ENCODE measurements at places on chromosomes 7 and 10. TPM values are rescaled to one million over a fixed set of nuclear protein-coding genes. Genes with fewer than 3 reads are reported as not detected.

Gene PRF1
- total RNA-seq: not detected

Gene TMEM236
- 0.03 TPM for total RNA-seq

Gene EBLN1
- total RNA-seq: not detected

Gene LIPN
- total RNA-seq: not detected

Gene ASIC3
- 0.54 TPM for total RNA-seq

Gene GJD4
- not detected for total RNA-seq

Gene EPHA1
- total RNA-seq: 119 TPM

Gene ZCCHC24
- 7.2 TPM for total RNA-seq

Gene MOGAT3
- not detected for total RNA-seq

Gene AKR1C2
- total RNA-seq: not detected

DNA sequence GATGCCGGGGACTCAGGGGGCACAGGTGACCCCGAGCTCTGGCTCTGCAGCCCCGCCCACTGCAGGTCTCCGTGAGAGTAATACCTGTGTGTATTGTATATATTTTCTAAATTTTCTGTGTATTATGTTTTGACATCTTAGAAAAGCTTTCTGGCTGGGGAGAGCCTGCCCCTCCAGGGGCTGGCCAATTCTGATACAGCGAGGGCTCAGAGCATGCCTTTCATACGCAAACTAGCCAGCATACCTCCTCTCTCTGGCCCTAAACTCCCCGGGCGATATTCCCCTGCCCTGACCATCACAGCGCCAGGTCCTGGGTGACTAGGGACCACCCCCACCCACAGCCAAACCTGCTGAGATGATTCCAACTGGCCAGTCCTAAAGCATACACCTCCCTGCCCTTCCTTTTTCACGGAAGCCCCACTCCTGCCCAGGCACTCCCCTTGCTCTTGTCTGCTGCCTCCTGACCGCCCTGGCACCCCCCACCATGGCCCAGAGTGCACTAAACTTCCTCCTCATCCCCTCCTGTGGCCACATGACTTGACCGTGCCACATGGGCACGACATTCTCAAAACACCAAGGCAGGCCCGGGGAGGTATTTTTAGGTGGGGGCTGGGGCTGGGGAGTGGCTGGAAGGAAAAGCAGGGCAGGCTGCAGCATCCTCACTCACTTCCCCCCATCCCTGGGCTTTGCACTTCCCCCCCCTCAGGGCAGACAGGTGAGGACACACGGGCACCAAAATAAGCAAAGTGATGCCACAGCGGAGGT, 61.5 kb downstream of the INSIG1 start:
- H3K27ac ChIP-seq: no peak overlapping the region
- no peaks in the 10 kb centered on the region for H3K36me3 ChIP-seq
- no peaks in the 10 kb centered on the region for H3K4me1 ChIP-seq
- no peaks in the 10 kb centered on the region for H3K27me3 ChIP-seq
- DNase-seq: no peak

GRCh38 chr7:104981672-104982037, 32.4 kb upstream of the KMT2E start:
- H3K27me3 ChIP-seq: no peaks in the 10 kb centered on the region
- H3K36me3 ChIP-seq: no peaks in the 10 kb centered on the region
- peaks cover 49% of the 10 kb centered on the region for H3K4me1 ChIP-seq
- no peak for DNase-seq
- H3K27ac ChIP-seq: no peak overlapping the region
- no peak overlapping the region for H3K4me3 ChIP-seq

DNA sequence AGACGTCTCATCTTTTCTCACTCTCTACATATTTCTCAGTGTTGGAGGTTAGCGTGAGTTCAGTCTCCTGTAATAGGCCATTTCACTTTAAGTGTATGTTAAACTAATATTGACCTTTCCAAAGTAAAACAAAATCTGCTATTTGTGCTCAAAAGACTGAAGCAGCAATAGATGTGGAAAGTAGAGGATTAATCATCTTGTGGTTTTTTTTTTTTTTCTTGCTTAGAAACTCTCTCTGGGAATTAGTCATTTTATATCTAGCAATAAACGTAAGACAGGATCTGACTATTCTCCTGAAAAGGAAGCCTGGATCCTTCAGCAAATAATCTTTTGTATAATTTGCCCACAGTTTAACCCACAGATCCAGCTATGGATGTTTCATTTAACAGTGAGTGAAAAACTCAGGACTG, 81.7 kb downstream of the NRP1 start:
- H3K4me3 ChIP-seq: no peak overlapping the region
- H3K4me1 ChIP-seq: peaks cover 3% of the 10 kb centered on the region
- H3K36me3 ChIP-seq: no peaks in the 10 kb centered on the region
- H3K27ac ChIP-seq: no peak overlapping the region
- H3K27me3 ChIP-seq: no peaks in the 10 kb centered on the region
- DNase-seq: no peak

DNA sequence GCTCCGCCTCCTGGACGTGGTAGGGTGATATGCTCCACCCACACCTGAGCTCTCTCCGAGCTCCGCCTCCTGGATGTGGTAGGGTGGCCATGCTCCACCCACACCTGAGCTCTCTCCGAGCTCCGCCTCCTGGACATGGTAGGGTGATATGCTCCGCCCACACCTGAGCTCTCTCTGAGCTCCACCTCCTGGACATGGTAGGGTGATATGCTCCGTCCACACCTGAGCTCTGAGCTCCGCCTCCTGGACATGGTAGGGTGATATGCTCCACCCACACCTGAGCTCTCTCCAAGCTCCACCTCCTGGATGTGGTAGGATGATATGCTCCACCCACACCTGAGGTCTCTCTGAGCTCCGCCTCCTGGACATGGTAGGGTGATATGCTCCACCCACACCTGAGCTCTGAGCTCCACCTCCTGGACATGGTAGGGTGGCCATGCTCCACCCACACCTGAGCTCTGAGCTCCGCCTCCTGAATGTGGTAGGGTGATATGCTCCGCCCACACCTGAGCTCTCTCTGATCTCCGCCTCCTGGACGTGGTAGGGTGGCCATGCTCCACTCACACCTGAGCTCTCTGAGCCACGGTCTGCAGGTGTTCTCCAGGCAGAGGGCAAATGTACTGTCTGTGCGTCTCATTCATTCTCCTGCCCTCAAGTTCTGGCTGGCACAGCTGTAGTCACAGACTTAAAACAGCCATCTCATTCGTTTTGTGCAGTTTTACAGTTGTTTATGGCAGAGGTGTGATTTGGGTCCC, 252.4 kb downstream of the DIP2C start:
- H3K4me1 ChIP-seq: no peaks in the 10 kb centered on the region
- DNase-seq: peak; percentile 57
- no peaks in the 10 kb centered on the region for H3K27me3 ChIP-seq
- no peak overlapping the region for H3K27ac ChIP-seq
- no peak overlapping the region for H3K4me3 ChIP-seq

GRCh38 chr10:102113261-102113955, 6.8 kb downstream of the LDB1 start:
- H3K4me3 ChIP-seq: peak overlapping the region; percentile 95
- H3K36me3 ChIP-seq: peaks cover 27% of the 10 kb centered on the region
- H3K27me3 ChIP-seq: no peaks in the 10 kb centered on the region

GRCh38 chr7:134667899-134668298, 21.2 kb downstream of the BPGM start:
- H3K27ac ChIP-seq: no peak overlapping the region
- DNase-seq: no peak
- H3K4me3 ChIP-seq: no peak overlapping the region
- H3K27me3 ChIP-seq: no peaks in the 10 kb centered on the region
- H3K36me3 ChIP-seq: no peaks in the 10 kb centered on the region

DNA sequence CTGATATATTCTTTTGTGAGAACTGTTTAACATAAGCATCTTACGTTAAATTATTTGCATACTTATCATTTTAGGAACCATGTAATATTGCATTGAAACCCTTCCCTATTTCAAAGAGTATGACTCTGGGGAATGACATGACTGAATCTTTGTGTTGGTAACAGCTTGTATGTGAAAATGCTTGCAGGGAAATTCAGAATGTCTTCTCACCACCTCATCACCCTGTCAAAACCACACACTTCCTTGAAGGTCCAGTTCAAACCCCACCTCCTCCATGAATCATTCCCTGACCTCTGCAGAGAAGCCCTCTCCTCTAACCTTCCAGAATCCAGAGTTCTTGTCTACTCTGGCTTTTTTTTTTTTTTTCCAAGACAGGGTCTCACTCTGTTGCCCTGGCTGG, 26.3 kb upstream of the NKX2-3 start:
- no peak overlapping the region for H3K4me3 ChIP-seq
- H3K27ac ChIP-seq: no peak overlapping the region
- no peak for DNase-seq
- H3K4me1 ChIP-seq: no peaks in the 10 kb centered on the region
- H3K36me3 ChIP-seq: no peaks in the 10 kb centered on the region
- H3K27me3 ChIP-seq: peaks cover 11% of the 10 kb centered on the region

- H3K27ac ChIP-seq: no peak overlapping the region
- no peaks in the 10 kb centered on the region for H3K27me3 ChIP-seq
- no peaks in the 10 kb centered on the region for H3K36me3 ChIP-seq
- DNase-seq: no peak
- no peaks in the 10 kb centered on the region for H3K4me1 ChIP-seq
Measured at GRCh38 chr10:45495438-45496152, 121.6 kb downstream of the ALOX5 start.

DNA sequence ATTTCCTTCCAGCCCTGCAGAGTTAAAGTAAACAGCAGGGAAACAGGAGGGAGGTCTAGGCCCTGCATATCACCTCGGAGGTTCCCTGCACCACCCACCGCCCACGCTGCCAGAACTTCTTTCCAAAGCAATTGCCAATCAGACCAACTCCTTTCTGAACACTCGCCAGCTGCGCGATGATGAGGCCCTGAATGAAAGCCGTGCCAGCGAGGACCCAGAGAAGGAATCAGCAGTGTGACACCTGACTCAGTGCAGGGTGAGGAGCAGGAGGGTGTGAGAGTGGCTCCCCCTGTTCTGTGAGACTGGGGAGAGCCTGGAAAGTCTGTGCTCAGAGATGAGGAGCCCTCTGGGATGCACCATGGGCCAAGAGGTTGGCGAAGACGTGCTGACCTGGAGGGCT, 3.3 kb upstream of the TCERG1L start:
- H3K36me3 ChIP-seq: no peaks in the 10 kb centered on the region
- DNase-seq: no peak
- peaks cover 7% of the 10 kb centered on the region for H3K27me3 ChIP-seq
- H3K4me3 ChIP-seq: no peak overlapping the region
- no peak overlapping the region for H3K27ac ChIP-seq
- peaks cover 3% of the 10 kb centered on the region for H3K4me1 ChIP-seq

DNA sequence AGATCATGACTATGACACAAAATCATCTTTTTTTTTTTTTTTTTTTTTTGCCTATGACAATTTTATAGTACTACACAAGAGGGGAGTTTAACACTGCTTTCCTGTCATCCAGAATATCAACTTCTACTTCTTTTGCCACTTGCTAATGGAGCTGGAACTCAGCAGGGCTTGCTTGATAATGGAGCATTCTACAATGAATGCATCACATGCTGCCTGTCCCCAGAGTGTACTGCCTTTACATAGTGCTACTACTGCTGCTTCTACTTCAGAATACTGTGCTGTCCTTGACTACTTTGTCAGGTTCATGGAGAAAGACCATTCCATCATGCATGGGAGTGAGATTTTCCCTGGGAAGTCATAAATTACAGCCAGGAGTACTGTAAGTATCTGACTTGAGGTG, 338.6 kb upstream of the SEMA3A start:
- H3K36me3 ChIP-seq: no peaks in the 10 kb centered on the region
- H3K4me3 ChIP-seq: no peak overlapping the region
- DNase-seq: no peak
- peaks cover 14% of the 10 kb centered on the region for H3K4me1 ChIP-seq

DNA sequence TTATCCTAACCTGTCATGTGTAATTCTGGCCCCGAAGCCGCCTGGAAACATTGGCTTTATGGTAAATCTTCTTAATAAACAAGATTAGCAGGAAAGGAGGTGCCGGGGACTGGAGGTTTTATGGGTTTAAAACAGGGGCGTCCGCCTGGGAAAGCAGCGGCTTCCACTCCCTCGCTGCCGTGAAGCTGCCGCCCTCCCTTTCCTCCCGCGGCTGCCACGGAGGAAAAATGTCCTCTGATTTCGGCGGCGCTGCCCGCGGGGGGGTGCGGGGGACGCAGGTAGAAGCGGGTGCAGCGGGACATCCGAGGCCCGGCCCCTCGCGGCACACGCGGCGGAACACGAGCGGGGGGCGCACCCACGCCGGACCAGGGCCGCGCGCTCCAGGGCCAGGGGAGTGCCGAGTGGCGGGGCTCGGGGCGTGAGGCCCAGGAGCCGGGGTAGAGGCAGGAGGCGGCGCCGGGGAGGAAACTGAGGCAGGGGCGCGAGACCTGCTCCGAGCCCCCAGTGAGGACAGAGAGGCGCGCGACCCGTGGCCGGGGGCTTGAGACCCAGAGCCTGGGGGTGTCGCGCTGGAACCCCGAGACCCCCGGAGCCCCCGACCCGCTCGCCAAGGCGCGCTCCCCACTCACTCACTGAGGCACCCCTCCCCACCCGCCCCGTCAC, 993 bp downstream of the PTPRN2 start:
- H3K4me1 ChIP-seq: peaks cover 5% of the 10 kb centered on the region
- H3K4me3 ChIP-seq: peak overlapping the region; percentile 59
- DNase-seq: no peak
- H3K36me3 ChIP-seq: no peaks in the 10 kb centered on the region
- peaks cover 61% of the 10 kb centered on the region for H3K27me3 ChIP-seq
- no peak overlapping the region for H3K27ac ChIP-seq

GRCh38 chr10:58389024-58389423, 3.8 kb downstream of the TFAM start:
- H3K27me3 ChIP-seq: no peaks in the 10 kb centered on the region
- no peak overlapping the region for H3K27ac ChIP-seq
- no peak overlapping the region for H3K4me3 ChIP-seq
- DNase-seq: no peak
- H3K4me1 ChIP-seq: peaks cover 14% of the 10 kb centered on the region

DNA sequence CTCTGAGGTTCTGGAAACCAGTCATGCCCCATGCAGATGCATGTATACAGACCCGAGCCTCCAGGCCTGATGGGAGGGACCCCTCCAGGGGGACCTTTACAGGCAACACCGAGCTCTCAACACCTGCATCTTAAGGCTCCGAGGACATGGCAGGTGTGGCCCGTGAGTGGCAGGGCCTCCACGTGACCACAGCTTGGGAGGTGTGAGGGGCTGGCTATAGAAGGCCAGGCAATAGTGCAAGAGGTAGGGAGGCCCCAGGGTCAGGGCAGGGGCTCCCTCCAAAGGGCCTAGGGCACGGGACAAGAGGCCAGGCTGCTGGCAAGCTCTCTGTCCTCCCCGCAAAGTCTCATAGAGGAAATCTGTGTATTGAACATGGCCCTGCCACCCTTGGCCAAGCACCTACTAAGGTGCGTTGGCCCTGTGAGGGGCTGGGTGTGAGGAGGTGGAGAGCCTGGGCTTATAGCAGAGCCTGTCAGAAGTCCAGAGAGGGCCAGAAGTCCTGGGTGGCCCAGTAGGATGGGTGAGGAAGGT, 134.2 kb downstream of the PTPN20 start:
- H3K27ac ChIP-seq: no peak overlapping the region
- no peaks in the 10 kb centered on the region for H3K36me3 ChIP-seq
- H3K4me3 ChIP-seq: no peak overlapping the region
- H3K4me1 ChIP-seq: no peaks in the 10 kb centered on the region

- peaks cover 18% of the 10 kb centered on the region for H3K27me3 ChIP-seq
- DNase-seq: no peak
- H3K4me1 ChIP-seq: peaks cover 7% of the 10 kb centered on the region
Measured at GRCh38 chr7:155782466-155782865, 29.8 kb downstream of the SHH start.
